ENCODE measurements at places on chromosomes 7 and 10.

DNA sequence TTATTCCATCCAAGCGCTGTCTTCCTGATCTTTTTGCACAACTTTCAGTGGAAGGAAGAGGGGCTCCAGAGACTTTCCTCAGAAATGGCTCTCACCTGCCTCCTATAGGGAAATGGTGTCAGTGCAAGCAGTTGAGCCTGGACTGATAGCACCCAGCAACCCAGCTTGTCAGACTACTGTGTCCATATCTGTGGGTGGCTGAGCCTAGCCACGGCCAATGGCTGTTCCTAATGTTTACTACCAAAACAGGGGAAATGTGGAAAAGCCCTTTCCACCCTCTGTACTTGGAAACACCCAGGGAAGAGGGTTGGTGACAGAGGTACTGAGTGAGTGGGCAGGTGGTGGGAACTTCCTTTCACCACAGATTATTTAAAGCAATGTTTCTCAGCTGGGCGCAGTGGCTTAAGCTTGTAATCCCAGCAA lies 4.3 kb upstream of the YKT6 start:
- peak; percentile 49 for DNase-seq

DNA sequence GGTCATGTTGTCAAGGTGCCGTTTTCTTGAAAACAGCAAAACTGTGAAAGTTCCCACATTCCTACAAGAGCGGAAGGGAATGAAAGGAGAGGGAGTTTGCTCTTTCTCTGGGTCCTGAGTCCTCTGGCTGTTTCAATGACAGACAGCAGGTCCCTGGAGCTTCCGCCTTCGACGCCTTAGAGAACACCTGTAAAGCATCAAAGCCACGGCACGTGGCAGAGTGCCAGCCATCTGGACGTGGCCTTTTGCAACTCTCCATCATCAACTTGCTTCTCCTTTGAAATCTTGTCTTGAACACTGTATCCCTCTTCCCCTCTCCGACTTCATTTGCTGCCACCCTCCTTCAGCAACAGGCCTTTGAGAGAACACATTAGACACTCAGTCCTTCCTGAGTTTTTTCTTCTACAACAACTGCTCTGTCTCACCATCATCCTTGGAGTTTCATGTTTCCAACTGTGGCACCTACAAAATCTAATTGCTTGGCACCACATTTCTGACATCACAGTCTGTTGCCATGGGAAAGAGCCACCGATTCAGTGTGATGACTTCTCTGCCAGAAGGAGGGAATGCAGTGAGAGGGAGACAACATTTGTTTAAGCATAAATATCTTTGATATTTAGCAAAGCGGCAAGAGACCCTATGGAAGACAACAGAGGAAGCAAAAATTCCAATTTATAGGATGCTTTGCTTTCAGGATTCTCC lies 204.9 kb upstream of the PTER start:
- no peak for DNase-seq

- DNase-seq = no peak
These were observed 280.2 kb downstream of the GRID1 start for GRCh38 chr10:86086418-86086817.

- DNase-seq = no peak
These were observed 80.5 kb downstream of the MET start for GRCh38 chr7:116752305-116753074.

All from activated CD4-positive, alpha-beta T cell treated with anti-CD3 and anti-CD28 coated beads, Interleukin-10, Interleukin-2, amounts not matched to agents 100 ng/mL and 50 ng/mL, durations not matched to agents 16 hours and 8 hours (primary cell).